ENCODE measurements at places on chromosomes 11 and 22.
A peak's percentile ranks its signal among the peaks of the same experiment; 100 is the strongest.

DNA sequence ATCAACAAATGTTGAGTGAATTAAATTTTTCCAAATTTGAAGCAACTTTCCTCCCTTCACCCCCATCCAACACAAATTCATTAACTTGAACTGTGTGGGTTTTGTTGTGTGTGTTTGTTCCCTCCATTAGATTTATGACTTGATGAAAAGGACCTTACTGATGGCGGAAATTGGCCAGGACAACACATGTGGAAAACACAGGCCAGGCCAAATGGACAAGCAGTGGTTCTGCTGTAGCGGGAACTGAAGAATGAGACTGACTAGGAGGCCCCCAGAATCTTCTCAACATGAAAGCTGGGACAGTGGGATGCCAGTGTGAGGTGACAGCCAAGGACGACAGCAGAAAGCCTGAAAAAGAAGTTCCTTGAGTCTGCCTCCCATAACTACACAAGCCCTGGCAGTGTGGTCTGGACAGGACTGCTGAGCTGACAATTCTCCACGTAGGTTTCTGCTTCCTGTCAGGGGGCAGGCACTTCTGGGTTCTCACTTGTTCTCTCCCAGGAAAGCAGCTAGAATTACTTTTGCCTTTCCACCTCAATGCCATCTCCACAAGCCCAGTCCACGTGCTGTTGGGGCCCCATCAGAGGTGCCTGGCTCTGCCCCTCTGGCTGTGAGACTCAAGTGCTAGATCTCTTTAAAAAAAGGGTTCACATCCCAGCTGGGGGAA lies 94.3 kb downstream of the ETS1 start:
- DNase-seq, result no peak

DNA sequence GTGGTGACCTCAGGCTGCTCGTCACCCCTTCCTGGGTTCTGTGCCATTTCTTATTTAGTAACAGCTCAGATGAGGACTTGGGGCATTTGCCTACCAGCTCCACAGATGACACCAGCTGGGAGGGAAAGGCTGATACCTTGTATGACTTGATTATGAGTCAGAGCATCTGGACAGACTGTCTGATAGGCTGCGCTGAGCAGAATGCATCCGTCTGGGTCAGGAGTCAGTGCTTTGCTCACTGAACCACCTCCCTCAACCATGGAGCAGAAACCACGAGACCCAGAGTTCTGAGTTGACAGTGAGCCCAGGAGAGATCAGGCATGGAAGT lies 6.8 kb downstream of the ST14 start:
- peak; percentile 94 for DNase-seq

DNA sequence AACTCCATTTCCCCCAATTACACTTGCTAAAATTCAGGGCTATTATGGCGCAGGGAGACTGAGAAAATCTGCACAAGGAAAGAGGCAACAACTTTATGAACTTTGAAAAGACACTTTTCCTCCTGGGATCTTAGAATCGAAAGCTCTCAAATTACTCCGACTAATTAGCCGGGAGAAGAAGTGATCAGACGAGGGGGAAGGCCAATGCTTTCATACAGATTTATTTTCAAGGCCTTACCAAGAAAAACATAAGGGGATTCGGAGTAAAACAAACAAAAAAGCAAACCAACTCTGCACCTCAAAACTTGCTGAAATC lies 1.6 kb downstream of the PAX6 start:
- DNase-seq, result no peak

GRCh38 chr22:42960531-42961399 lies 54.2 kb downstream of the PACSIN2 start:
- no peak for DNase-seq

- DNase-seq, result no peak
These were observed 16.0 kb downstream of the PIM3 start for GRCh38 chr22:49976439-49977175.

GRCh38 chr22:26502688-26503561 lies 9.3 kb downstream of the TFIP11 start:
- DNase-seq, result peak; percentile 53
